ENCODE measurements at places on chromosomes 6 and 20.

GRCh38 chr6:48766349-48766748 lies 655.4 kb upstream of the PTCHD4 start:
- no peak for DNase-seq

GRCh38 chr20:20663841-20664240 lies 48.6 kb downstream of the RALGAPA2 start:
- DNase-seq = no peak

GRCh38 chr20:59013959-59014608 lies 5.1 kb upstream of the TUBB1 start:
- DNase-seq = no peak

GRCh38 chr6:117496383-117496990 lies 14.0 kb downstream of the DCBLD1 start:
- no peak for DNase-seq

- DNase-seq = peak; percentile 17
These were observed 24.2 kb downstream of the ASXL1 start for GRCh38 chr20:32382102-32382950.

DNA sequence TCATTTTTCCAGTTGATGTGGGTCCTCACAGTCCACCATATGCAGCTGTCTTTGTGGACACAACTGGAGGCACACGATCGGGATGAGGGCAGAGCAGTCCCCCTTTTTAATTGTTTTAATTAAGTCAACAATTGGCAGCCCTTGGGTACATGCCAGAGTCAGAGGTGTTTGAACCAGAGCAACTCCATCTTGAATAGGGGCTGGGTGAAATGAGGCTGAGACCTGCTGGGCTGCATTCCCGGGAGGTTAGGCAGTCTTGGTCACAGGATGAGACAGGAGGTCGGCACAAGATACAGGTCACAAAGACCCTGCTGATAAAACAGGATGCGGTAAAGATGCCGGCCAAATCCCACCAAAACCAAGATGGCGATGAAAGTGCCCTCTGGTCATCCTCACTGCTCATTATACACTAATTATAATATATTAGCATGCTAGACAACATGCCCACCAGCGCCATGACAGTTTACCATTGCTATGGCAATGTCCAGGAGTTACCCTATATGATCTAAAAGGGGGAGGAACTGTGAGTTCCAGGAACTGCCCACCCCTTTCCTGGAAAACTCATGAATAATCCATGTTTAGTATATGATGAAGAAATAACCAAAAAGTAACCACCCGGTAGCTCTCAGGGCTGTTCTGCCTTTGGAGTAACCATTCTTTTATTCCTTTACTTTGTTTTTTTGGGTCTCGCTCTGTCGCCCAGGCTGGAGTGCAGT lies 31.8 kb upstream of the BLCAP start:
- DNase-seq = no peak

GRCh38 chr6:36334832-36335459 lies 1.7 kb downstream of the BNIP5 start:
- DNase-seq = no peak

- no peak for DNase-seq
These were observed 65.5 kb downstream of the NRN1 start for GRCh38 chr6:5941188-5941587.

GRCh38 chr6:39425346-39426072 lies 103.0 kb upstream of the KCNK16 start:
- DNase-seq = no peak

- no peak for DNase-seq
These were observed 86.7 kb upstream of the NEDD9 start for GRCh38 chr6:11318835-11319813.

- no peak for DNase-seq
These were observed 423.3 kb downstream of the QKI start for GRCh38 chr6:163837691-163838431.

DNA sequence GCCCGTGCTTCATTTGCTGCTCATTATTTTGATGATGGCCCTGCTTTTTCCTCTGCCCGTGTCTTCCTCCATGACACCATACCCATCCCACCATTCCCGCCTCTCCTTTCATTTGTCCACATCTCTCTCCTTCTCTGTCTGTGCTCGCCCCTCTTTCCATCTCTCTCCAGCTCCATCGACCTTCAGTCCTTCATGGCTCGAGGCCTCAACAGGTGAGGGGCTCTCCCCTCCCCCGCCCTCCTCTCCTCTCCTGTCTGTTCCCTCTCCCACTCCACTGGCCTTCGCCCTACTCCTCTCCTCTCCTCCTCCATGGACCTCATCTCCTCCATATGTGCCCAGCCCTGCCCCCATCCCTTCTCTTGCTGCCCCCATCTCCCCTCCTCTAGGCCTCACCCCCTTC lies 12.1 kb upstream of the ZBTB9 start:
- no peak for DNase-seq

- no peak for DNase-seq
These were observed 7.1 kb downstream of the ALDH5A1 start for GRCh38 chr6:24501914-24502313.

GRCh38 chr20:18717062-18717461 lies 96.5 kb upstream of the SCP2D1 start:
- DNase-seq = no peak

GRCh38 chr6:51839726-51840374 lies 247.6 kb downstream of the PKHD1 start:
- no peak for DNase-seq

Data from NCI-H1694 treated with DMSO at 0.1 percent for 48 hours (cell line).